ENCODE measurements at places on chromosomes 2 and 18. TPM values are rescaled to one million over a fixed set of nuclear protein-coding genes. Genes with fewer than 3 reads are reported as not detected.

IL1F10 gene
- 0.09 TPM for total RNA-seq

ALKAL2 gene
- total RNA-seq: not detected

RESP18 gene
- total RNA-seq: not detected

RAB6C gene
- not detected for total RNA-seq

OBSL1 gene
- total RNA-seq: 18.7 TPM

UGT1A8 gene
- 0.10 TPM for total RNA-seq

COL4A4 gene
- 2.0 TPM for total RNA-seq

WNT10A gene
- 0.10 TPM for total RNA-seq

LOXHD1 gene
- total RNA-seq: not detected

UGT1A3 gene
- 0.09 TPM for total RNA-seq

HPCAL1 gene
- 329 TPM for total RNA-seq

MRO gene
- 0.26 TPM for total RNA-seq

PFN4 gene
- total RNA-seq: 2.5 TPM

HDAC4 gene
- 7.4 TPM for total RNA-seq

CDKL4 gene
- total RNA-seq: not detected

PRKAG3 gene
- total RNA-seq: not detected

CELF4 gene
- not detected for total RNA-seq

DSC3 gene
- total RNA-seq: 1.1 TPM

GALR1 gene
- not detected for total RNA-seq

BOLL gene
- not detected for total RNA-seq

FAM110C gene
- 0.40 TPM for total RNA-seq

RALB gene
- total RNA-seq: 58.6 TPM

APLF gene
- 0.61 TPM for total RNA-seq

CTDP1 gene
- total RNA-seq: 16.3 TPM

R3HDM1 gene
- 20.5 TPM for total RNA-seq

GPR75 gene
- 1.2 TPM for total RNA-seq

TMSB10 gene
- total RNA-seq: 10,369 TPM

RGPD4 gene
- not detected for total RNA-seq

SLC1A4 gene
- total RNA-seq: 9.8 TPM

CAVIN2 gene
- total RNA-seq: 45.9 TPM

M1AP gene
- not detected for total RNA-seq

C2orf80 gene
- total RNA-seq: not detected

ZBTB7C gene
- total RNA-seq: 0.27 TPM

PRPF40A gene
- total RNA-seq: 79.7 TPM

ASB18 gene
- total RNA-seq: not detected

AFG3L2 gene
- total RNA-seq: 36.6 TPM

CHAC2 gene
- total RNA-seq: 12.9 TPM

AGAP1 gene
- total RNA-seq: 21.5 TPM

DYNAP gene
- total RNA-seq: not detected

C2orf81 gene
- total RNA-seq: 3.2 TPM

NLRC4 gene
- total RNA-seq: 0.11 TPM

NOL4 gene
- total RNA-seq: not detected

SCYGR1 gene
- total RNA-seq: not detected

POMC gene
- 0.06 TPM for total RNA-seq

IL36B gene
- not detected for total RNA-seq

Data from A549 treated with AZD2906 at 1 μM for 4 hours (cell line).